ENCODE measurements at places on chromosomes 5 and 9. TPM values are rescaled to one million over a fixed set of nuclear protein-coding genes. Genes with fewer than 3 reads are reported as not detected.

The PCDHB12 gene
- 0.67 TPM for total RNA-seq

The EIF4E1B gene
- total RNA-seq: not detected

The GOLM1 gene
- total RNA-seq: 414 TPM

The ZNF354C gene
- total RNA-seq: 9.1 TPM

The PCDHA12 gene
- total RNA-seq: 0.41 TPM
